ENCODE measurements at places on chromosomes 6 and 20. TPM values are rescaled to one million over a fixed set of nuclear protein-coding genes. Genes with fewer than 3 reads are reported as not detected.
A peak's percentile ranks its signal among the peaks of the same experiment; 100 is the strongest.

GRCh38 chr6:136307351-136307750, 17.7 kb upstream of the BCLAF1 start:
- no peaks in the 10 kb centered on the region for H3K4me1 ChIP-seq
- peaks cover 6% of the 10 kb centered on the region for H3K27me3 ChIP-seq
- H3K36me3 ChIP-seq = no peaks in the 10 kb centered on the region
- DNase-seq = no peak
- H3K4me3 ChIP-seq = no peak overlapping the region
- no peak overlapping the region for H3K27ac ChIP-seq

DNA sequence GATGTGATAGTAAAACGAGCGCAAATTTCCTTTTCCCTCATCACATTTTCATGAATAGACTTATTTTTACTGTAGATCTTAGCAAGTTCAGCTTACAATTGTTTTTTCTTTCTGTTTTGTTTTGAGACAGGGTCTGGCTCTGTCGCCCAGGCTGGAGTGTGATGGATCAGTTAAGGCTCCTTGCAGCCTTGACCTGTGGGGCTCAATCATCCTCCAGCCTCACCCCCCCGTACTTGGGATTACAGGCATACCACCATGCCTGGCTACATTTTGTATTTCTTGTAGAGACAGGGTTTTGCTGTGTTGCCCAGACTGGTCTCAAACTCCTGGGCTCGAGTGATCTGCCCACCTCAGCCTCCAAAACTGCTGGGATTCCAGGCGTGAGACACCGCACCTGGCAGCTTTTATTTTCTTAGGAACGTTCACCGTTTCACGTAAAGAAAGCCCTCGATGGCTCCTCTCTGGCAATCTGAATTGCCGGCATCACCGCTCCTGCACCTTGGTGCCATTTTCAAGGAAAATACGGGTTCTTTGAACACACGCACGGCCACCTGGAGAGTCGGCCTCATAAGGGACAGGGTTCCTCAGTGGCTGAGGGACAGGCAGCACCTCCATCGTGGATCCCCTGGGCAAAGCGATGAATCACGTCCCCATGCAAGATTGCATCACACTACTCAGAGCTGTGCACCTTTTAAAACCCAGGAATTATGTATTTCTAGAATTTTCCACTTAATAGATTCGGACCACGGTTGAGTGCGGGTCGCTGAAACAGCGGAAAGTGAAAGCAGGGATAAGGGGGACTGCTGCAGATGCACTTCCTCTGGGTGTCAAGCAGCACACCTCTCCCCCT, 78.7 kb downstream of the IRF4 start:
- no peaks in the 10 kb centered on the region for H3K4me1 ChIP-seq
- H3K4me3 ChIP-seq = no peak overlapping the region
- no peaks in the 10 kb centered on the region for H3K27me3 ChIP-seq
- no peaks in the 10 kb centered on the region for H3K36me3 ChIP-seq
- H3K27ac ChIP-seq = no peak overlapping the region

- H3K4me3 ChIP-seq = peak overlapping the region; percentile 42
- no peaks in the 10 kb centered on the region for H3K4me1 ChIP-seq
- H3K27ac ChIP-seq = no peak overlapping the region
- H3K27me3 ChIP-seq = no peaks in the 10 kb centered on the region
Observed at GRCh38 chr6:28747631-28748157, 176.1 kb downstream of the TRIM27 start.

DNA sequence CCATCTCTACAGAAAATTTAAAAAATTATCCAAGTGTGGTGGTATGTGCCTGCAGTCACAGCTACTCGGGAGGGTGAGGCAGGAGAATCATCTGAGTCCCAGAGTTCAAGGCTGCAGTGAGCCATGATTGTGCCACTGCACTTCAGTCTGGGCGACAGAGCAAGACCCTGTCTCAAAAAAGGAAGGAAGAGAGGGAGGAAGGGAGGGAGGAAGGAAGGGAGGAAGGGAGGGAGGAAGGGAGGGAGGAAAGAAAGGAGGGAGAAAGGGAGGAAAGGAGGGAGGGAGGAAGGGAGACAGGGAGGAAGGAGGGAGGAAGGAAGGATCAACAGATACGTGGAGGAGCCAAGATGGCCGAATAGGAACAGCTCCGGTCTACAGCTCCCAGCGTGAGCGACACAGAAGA, 90.1 kb downstream of the ZNF217 start:
- no peak overlapping the region for H3K4me3 ChIP-seq
- H3K36me3 ChIP-seq = no peaks in the 10 kb centered on the region
- DNase-seq = no peak
- H3K4me1 ChIP-seq = no peaks in the 10 kb centered on the region
- no peaks in the 10 kb centered on the region for H3K27me3 ChIP-seq

AKAP7 gene
- 72.4 TPM for total RNA-seq

DNA sequence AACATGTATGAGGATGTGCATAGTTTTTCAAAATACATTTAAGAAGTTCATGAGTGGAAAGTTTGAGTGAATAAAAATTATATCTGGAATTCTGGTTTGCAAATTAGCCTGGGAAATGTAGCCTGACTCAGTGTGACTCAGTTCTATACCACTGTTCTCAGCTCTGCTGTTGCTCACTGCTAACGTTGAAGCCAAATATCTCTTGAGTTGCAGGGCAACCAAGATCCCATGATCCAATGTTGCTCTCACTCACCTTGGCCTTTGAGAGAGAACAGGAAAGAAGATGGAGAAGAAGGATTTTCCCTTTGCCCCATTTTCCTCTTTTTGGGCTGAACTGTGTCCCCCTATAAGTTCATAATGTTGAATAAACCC, 28.9 kb downstream of the PSMB9 start:
- H3K4me3 ChIP-seq = no peak overlapping the region
- H3K27ac ChIP-seq = no peak overlapping the region
- peaks cover 1% of the 10 kb centered on the region for H3K27me3 ChIP-seq
- DNase-seq = no peak
- H3K36me3 ChIP-seq = no peaks in the 10 kb centered on the region

OLIG3 gene
- total RNA-seq = not detected

DNA sequence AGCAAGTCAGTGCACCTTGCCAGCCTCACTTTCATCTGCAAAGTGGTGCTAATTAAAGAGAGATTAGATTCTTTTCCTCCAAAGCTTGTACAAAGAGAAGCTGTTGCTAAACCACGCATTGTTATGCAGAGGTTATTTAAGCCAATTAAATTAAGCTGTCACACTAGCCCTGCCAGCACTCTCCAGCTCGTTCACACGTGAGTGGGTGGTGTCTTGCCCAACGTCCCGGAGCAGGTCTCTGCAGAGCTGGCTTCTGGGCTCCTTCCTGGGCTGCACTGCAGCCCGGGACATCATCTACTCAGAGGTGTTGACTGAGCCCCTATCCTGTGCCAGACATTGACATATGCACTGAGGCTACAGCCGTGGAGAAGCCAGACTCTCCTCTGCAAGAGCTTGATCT, 401.6 kb upstream of the SULF2 start:
- no peaks in the 10 kb centered on the region for H3K27me3 ChIP-seq
- H3K27ac ChIP-seq = no peak overlapping the region
- no peaks in the 10 kb centered on the region for H3K36me3 ChIP-seq

CGA gene
- total RNA-seq = not detected

- no peak overlapping the region for H3K27ac ChIP-seq
- H3K4me1 ChIP-seq = no peaks in the 10 kb centered on the region
- no peak for DNase-seq
- no peaks in the 10 kb centered on the region for H3K27me3 ChIP-seq
- no peaks in the 10 kb centered on the region for H3K36me3 ChIP-seq
- no peak overlapping the region for H3K4me3 ChIP-seq
Observed at GRCh38 chr6:84172080-84172479, 55.4 kb downstream of the CEP162 start.

DNA sequence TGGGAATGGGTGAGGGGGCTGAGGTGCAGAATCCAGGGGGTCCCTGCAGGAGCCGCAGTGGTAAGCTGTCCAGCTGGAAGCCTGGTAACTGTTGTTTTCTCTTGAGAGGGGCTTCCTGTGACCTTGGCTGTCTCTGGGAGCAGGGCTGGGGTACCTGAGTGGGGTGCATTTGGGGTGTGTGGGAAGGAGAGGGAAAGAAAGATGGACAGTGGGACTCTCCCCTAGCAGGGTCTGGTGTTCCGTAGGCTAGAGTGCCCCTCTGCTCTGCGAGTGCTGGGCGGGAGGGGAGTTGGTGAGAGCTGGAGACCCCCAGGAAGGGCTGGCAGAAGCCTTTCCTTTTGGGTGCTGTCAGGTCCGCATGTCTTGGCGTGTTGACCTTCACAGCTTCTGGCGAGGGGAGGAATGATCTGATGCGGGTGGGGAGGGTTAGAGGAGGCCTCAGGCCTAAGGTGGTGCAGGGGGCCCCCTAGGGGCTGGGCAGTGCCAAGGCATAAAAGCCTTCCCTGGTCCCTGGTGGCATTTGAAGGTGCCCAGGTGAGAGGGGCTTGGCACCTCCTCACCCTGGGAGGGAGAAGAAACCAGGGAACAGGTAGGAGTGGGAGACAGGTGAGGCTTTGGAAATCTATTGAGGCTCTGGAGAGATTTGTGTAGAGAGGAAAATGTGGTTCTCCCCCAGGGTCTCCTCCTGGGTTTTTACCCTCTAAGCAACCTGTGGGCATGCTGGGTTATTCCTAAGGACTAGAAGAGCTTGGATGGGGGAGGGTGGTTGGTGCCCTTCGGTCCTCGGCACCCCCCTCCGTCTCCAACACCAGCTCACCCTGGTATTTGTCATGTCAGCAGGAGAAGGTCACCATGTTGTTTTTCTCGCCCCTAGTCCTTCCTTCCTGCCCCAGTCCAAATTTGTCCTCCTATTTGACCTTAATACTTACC, 3.3 kb downstream of the VEGFA start:
- H3K4me3 ChIP-seq = peak overlapping the region; percentile 76
- no peaks in the 10 kb centered on the region for H3K27me3 ChIP-seq
- peaks cover 15% of the 10 kb centered on the region for H3K4me1 ChIP-seq

DNAH8 gene
- total RNA-seq = not detected

GRCh38 chr6:1820714-1821113, 211.0 kb downstream of the FOXC1 start:
- no peak for DNase-seq
- no peaks in the 10 kb centered on the region for H3K27me3 ChIP-seq
- peak overlapping the region; percentile 32 for H3K4me3 ChIP-seq
- no peaks in the 10 kb centered on the region for H3K36me3 ChIP-seq
- H3K27ac ChIP-seq = peak overlapping the region; percentile 51

DNA sequence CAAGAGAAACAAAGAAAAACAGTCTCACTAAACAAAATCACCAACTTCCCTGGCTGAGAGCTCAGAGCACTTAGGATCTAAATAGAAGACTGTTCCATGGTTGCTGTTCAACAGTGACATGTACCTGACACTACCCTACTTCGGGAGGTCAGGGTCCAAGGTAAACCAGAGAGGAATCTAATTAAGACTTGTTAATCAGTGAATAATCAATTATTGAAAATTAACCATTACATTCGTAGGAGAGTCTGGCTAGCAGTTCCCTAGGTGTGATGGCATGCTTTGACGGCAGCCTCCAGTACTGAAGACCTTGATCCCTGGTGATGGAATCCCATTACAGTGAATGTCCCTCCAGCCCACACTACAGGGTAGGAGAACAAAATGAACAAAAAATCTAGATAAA, 154.0 kb upstream of the AFDN start:
- no peaks in the 10 kb centered on the region for H3K36me3 ChIP-seq
- H3K4me3 ChIP-seq = no peak overlapping the region
- H3K27ac ChIP-seq = no peak overlapping the region
- peaks cover 4% of the 10 kb centered on the region for H3K4me1 ChIP-seq
